HCT116 (cell line): ENCODE measurements at places on chromosomes 6 and 20.

DNA sequence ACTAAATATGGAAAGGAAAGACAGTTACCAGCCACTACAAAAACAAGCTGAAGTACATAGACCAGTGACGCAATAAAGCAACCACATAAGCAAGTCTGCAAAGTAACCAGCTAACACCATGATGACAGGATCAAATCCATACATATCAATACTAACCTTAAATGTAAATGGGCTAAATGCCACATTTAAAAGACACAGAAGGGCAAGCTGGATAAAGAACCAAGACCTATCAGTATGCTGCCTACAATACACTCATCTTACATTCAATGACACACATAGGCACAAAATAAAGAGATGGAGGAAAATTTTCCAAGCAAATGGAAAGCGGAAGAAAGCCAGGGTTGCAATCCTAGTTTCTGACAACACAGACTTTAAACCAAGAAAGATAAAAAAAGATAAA is 24.1 kb downstream of the HLA-C start:
- no peak for DNase-seq

DNA sequence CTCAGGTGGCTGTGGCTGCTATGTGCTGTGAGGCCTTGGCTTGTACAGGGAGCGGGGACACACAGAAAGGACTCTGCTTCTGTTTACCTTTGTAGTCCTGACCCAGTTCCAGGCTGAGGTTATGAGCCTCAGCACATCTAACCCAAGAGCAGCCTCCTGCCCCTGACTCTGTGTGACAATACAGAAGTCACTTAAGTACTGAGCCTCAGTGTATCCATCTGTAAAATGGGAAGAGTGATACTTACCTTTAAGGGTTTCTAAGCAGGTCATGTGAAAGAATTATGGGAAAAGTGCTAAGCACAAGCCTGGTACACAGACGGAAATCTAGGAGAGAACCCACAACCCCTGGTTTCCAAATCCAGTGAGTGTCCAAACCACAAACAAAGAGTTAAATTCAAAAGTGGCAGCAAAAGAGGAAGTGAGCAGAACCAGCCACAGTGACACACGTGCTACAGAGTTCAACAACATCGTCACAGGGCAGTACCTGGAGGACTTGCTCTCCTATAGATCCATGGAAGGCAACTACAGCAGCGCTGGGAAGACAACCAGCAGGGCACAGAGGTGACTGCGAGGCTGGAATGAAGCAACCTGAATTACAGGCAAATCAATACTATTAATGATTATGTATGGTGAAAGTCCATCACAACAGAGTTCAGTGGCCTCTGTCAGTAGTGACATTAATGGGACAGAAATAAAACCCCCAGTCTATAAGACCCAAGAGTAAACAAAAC is 12.5 kb downstream of the TRIM26 start:
- no peak for DNase-seq

- no peak for DNase-seq
These were observed 197.3 kb downstream of the CENPW start for GRCh38 chr6:126537061-126537816.

GRCh38 chr6:43630980-43631619 is 2.0 kb upstream of the GTPBP2 start:
- no peak for DNase-seq

DNA sequence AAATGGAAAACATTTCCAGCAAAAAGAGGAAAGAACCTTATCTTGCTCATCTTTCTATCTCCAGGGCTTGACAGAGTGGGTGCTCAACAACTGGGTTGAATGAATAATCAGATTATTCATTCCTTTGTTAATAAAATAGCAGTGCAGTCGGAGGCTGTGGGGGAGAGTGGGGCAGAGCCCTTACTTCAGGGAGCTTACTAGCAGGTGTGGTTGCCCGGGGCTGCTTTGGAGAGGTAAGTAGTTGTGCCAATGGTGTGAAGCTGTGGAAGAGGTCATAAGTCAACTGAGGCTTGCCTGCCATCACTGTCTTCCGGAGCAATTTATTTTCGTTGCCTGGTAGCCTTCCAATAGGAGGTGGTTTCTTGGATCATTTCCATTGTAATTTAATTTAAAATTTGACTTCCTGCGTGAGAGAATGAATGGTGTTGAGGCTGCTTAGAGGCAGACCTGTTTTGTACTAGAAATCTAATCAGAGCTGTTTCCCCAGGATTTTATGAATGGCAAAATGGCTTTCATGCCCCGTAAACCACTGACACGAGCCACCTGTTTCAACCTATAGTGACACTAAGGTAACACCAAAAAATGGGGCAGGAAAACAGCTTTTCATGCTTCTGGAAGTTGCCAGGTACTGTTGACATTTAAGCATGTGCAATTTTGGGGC is 51.4 kb downstream of the ZDHHC14 start:
- DNase-seq: no peak

GRCh38 chr6:42467651-42468050 is 15.9 kb upstream of the TRERF1 start:
- DNase-seq: no peak

DNA sequence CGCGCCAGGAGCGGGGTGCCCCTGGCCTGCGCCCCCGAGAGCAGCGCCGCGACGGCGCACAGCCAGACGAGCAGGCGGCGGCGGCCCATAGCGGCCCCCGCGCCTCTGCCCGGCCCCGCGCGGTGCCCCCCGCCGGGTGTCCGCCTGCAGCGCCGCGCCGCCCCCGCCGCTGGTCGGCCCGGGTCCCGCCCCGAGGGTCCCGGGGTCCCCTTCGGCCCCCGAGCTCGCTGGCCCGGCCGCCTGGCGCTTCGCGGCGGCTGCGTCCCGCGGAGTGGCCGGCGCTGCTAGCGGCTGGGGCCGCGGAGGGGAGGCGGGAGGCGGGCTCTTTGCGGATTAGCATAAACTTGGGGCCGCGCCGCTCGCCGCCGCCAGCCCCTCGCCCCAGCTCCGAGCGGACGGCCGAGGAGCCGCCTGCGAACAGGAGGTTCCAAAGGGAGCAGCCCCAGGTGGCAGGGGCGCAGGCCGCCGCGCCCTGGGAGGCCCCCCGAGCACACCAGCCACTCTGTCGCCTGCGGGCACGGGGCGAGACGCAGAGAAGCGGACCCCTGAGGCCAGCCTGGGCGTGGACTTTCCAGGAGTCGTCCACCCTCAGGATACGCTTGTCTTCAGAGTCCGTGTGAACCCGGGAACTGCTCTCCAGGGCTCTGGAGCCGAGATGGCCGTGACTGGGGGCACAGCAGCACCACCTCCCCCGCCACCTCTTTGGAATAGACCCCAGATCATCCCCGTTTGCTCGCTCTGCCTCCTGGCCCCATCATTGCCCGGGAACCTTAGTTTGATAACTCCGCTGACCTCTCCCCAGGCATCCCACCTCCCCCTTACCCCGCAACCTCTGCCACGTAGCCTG is at the start of gene EMILIN3:
Gene EMILIN3, minus strand, starts transcription at position 273 of the 847 bp plus-strand sequence. Its CDS starts 184 bp downstream, at position 89.
- no peak for DNase-seq

GRCh38 chr6:125421836-125422235 is 120.1 kb upstream of the HDDC2 start:
- no peak for DNase-seq

DNA sequence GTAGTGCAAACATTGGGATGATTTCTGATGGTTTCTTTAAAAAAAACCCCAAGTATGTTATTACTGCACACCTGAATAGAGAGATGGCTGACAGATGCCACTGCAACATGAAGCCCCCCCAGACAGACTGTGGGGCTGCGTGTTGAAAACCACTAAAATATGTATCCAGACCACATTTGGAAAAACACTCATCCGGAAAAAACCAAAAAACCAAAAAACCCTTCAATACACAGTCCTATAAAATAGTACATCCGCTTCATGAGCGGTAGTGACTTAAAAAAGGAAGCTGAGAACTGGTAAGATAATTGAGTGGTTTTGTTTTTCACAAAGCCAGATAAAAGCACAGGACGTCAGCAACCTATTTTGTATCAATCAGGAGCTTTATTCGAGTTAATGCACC is 47.1 kb upstream of the EDN3 start:
- no peak for DNase-seq

GRCh38 chr6:147911686-147912085 is 403.2 kb downstream of the SAMD5 start:
- no peak for DNase-seq

DNA sequence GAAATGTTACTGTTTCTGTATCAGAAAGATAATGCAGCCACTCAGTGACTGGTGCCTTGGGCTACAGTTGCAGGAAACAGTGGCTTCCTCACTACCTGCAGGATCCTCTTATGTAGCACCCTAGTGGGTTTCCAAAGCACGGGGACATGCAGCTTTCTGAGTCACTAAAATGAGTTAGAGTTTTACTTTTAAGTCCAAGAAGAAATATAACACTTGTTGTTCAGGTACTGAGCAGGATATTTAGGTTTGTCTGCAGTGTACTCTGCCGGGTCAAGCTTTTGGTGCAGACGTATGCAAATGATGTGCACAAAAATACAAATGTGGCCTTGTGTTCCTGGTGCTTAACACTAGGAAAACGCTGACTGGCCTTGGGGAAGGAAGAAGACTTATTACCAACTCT is 22.0 kb downstream of the ACSS1 start:
- DNase-seq: no peak

GRCh38 chr6:142543606-142544005 is 241.8 kb downstream of the ADGRG6 start:
- no peak for DNase-seq

GRCh38 chr20:46681032-46681854 is 8.0 kb downstream of the TP53RK start:
- DNase-seq: no peak

DNA sequence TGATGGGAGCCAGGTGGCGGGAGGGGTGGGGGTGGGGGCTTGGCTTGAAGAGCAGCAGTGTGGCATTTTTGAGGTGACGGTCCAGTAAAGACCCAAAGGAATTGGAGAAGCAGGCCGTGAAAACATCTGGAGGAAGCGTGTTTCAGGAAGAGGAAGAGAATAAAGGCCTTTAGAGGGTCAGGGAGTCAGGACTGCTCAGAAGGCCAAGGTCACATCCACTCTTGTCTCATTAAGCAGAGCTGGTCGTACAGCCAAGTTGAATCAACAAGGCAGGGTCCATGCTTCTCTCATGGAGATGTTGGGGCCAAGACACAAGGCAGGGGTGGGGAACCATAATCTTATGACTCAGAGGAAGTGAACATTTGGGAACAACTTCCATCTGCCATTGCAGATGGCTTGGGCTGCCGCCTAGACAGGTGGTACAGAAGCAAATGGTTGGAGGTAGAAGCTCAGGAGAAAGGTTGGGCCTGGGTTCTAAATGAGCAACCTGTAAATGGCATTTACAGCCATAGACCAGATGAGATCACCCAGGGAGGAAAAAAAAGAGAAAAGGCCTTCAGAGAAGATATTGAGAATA is 179.6 kb downstream of the TTLL2 start:
- no peak for DNase-seq

DNA sequence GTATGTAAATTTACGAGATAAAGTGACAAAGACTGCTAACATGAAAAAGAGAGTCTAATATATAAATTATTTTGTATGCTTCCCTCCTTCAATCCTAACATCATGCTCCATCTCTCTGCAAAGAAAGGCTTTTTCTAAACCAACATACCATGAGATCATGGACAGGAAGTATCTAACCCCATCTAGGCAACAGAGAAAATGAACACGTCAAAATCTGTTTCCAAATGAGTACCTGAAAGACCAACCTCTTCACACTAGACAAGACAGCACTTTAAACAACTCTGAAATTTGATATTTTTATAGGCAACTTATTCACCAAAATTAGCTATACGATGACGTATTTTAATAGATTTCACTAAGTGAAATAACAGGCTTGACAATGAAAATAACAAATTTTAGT is 54.6 kb downstream of the MAN1A1 start:
- no peak for DNase-seq

DNA sequence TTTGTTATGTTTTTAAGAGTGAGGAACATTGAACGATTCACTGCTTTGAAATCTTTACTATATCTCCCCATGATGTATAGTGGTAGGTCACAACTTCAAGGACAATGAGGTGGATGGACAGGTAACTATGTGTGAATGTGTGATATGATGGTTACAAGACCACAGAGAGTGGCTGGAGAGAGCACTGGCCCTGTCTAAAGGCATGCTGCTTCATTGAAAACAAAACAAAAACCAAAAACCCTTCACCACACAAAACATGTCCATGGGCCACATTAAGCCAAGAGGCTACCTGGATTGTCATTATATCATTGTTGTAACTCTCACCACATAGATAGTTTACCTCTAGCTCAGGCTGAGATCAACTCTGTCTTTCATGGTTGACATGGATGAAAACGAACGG is 180.6 kb upstream of the TENT5A start:
- no peak for DNase-seq

- no peak for DNase-seq
These were observed 142.0 kb downstream of the CEP57L1 start for GRCh38 chr6:109237077-109237985.

- no peak for DNase-seq
These were observed 290.0 kb downstream of the PRL start for GRCh38 chr6:22006795-22007194.

DNA sequence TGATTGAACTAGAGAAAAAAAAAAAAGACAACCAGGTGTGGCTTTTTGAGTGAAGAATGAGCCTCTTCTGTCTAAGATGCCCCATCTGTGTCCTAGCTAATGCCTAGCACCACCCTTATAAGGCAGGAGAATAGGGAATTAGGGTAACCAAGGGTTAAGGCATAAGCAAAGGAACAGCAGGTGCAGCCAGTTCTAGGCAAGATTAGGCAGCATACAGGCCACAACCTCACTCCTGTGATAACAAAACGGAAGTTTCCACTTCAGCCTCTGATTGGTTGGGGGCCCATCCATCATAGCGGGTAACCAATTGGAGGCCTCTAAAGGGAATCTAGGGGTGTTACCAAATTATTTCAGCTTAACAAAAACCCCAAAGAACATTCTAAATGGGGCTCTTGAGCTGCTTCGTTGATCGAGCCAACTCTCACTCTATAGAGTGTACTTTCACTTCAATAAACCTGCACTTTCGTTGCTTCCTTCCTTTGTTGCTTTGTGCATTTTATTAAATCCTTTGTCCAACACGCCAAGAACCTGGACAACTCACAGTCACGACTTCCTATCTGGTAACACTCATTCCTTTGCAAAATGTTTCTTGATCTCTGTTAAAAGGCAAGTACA is 61.9 kb upstream of the TAGAP start:
- DNase-seq: peak; percentile 70

GRCh38 chr20:733861-734260 is 34.4 kb downstream of the SLC52A3 start:
- no peak for DNase-seq

- DNase-seq: no peak
These were observed 38.3 kb downstream of the ARHGAP18 start for GRCh38 chr6:129671442-129672340.

DNA sequence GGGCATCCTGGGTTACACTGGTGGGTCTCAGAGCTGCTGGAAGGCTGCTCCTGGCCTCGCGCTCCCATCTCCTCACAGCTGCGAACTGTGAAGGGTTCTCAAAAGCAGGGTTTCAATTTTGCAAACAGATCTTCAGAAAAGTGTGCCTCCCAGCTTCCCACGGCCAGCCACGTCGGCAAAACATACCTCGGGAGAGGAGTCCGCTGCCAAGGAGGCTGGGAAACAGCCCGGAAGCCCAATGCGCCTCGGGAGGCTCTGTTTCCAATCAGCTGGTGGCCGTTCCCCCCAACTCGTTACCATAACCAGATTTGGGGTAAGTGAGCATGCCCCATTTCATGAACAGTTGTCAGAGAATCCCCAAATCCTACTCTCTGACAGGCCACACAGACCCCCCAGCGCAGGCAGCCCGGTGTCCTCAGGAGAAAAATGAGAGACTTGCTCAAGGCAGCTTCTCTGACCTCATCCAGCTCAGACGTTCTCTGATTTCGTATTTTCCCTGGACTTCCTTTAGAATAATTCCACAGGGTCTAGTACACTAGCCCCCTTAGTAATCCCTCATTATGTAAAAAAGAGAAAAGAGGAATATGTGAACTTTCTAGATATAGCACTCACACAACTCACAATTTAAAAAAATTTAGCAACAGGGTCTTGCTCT is 98.4 kb downstream of the SNX5 start:
- DNase-seq: no peak
